ENCODE measurements at places on chromosomes 2 and 18.

DNA sequence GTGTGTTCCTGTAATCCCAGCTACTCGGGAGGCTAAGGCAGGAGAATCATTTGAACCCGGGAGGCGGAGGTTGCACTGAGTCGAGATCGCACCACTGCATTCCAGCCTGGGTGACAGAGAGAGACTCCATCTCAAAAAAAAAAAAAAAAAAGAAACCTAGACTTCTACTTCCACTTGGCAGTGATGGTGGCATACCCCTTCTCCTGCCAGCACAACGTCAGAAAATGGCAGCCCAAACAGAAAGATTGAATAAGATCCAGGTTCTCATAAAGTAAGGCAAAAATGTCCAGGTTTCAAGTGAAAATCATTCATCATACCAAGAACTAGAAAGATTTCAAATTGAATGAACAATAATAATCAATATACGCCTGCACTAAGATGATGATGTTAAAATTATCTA lies 15.4 kb upstream of the ESPNL start:
- no peak for DNase-seq

- no peak for DNase-seq
Measured at GRCh38 chr2:137837830-137838229, 126.4 kb upstream of the HNMT start.

- DNase-seq = no peak
Measured at GRCh38 chr2:10161206-10161931, 38.8 kb downstream of the RRM2 start.

- no peak for DNase-seq
Measured at GRCh38 chr2:168343586-168343985, 96.2 kb upstream of the STK39 start.

DNA sequence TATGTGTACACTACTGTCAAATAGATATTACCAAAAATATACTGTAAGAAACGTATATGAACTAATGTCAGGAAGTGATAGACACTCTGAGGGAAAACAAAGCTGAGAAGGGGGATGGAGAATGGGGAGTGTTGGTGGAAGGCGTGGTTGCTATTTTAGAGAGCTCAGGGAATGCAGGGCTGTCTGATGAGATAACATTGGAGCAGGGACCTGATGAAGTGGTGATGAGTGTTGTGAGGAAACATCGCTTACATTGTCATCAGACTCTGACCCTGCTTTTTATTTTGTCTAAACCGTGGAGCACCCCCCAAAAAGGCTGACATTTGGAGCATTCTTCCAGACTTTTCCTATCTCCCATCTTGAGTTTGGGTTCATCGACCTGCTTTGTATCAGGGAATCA lies 194.7 kb downstream of the LTBP1 start:
- DNase-seq = no peak

DNA sequence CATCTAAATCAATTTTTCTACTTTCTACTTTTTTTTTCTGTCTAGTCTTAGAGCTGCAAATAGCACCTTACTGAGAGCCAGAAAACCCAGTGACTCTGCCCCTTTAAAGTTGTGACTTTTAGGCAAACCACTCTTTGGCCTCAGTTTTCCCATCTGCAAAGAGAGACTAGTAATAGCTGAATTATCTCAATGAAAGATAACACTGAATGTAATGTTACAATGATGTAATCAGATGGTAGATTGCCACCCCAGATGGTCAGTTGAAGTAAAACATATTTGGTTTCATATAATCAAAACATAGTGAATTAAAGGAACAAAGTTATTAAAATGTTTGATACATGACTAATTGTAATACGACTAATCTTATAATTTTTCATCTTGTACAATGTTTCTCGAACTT lies 5.0 kb upstream of the APCDD1 start:
- DNase-seq = no peak

- no peak for DNase-seq
Measured at GRCh38 chr2:107136733-107137132, 250.8 kb upstream of the ST6GAL2 start.

DNA sequence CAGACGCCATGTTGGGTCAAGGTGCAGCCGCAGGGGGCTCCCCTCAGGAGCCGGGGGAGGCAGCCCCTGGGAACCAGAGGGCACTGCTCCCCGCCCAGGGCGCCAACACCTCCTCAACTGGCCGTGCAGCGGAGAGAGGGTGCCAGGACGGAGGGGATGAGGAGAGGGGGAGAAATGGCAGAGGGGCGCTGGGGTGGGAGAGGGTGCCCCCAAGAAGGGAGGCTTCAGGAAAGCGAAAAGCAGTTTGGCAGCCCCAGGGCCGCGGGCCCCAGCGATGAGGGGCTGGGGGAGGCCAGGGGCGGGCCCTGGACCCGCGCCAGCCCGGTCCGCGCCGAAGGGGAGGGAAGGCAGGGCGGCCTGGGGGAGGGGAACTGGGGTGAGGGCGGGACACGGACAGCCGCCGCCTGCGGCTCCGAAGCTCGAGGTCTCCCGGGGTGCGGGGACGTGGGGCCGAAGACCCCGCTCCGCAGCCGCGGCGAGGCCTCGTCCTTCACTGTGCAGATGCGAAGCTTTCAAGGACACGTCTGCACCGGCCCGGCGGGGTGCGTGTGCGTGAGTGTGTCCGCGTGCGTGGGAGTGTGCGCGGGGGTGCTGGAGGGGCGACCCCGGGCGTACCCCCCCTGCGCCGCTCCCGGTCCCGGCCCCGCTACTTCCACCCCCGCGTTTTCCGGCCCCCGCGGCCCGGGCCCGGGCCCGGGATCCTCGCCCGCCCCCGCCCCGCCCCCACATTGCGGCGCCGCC lies 1.4 kb downstream of the DNMT3A start:
- no peak for DNase-seq

- no peak for DNase-seq
Measured at GRCh38 chr18:48891721-48892120, 59.0 kb downstream of the SMAD7 start.

DNA sequence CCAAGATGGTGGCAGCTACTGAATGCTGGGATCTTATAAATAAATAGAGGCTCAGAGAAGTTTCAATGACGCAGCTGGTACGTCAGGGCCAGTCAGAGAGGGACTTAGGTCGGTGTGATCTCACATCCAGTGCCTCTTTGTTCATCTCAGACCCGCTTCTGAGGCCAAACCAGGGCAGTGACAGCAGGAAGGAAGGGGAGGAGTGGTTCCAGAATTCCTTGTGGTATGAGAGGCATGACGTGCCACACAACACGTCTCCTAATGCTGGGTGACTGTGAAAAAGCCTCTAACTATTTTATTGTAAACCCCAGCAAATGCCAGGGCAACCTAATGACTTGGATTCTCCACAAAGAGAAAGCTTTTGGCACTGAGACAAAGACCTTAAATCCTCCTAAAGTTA lies 423.3 kb downstream of the LPIN1 start:
- no peak for DNase-seq

DNA sequence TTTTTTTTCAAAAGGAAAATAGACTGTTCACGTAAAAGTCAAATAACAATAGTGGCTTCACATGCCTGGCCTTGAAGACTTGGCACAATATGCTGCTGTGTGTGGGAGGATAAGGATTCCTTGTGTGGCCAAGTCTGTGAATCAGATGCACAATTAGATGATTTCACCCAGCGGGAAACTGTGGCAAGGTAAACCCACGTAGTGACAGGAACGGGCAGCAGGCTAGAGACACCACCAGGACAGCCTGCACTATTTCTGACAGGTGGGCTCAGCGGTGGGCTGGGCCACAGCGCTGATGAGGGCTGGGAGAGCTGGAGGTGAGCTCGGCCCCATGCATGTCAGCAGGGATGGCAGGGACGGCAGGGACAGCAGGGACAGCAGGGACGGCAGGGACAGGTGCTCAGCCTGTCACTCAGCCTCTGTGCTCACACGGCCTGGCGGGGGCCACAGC lies 21.6 kb downstream of the SNORC start:
- no peak for DNase-seq

GRCh38 chr2:138421971-138422335 lies 79.6 kb upstream of the SPOPL start:
- no peak for DNase-seq

DNA sequence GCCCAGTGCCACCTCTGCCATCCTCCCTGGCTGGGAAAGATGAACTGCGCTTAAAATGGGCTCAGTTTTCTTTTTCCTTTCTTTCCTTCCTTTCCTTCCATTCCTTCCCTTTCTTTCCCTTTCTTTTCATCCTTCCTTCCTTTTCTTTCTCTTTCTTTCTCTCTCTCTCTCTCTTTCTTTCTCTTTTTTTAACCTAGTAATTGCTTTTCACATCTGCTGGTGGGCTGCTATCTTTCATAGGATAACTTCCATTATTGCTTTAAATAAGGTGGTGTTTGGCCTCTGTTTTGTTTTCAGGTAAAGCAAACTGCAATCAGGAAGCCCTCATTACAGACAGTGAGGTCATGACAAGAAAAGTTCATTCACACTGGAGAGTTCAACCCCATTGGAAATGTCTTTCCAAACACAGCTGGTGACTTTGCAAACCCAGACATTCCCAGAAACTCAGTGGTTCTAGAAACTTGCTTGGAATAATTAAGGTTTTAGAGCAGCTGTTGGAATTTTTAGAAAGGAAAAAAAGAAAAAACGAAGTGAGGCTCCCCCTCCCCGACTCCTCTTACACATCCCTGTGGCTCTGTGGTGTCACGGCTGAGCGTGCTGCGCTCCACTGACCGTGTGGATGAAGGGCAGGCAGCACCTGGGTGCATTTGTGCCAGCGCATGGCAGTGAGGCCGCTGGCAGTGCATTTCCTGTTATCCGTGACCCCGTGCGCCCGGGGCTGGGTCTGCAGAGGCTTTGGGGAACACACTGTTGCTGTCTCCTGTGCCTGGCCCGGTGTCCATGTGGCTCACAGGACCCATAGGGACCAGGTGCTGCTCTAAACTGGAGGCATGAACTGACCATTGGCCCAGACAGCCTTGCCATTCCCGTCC lies 76.9 kb downstream of the MBP start:
- DNase-seq = no peak

GRCh38 chr2:240997856-240998705 lies at the start of gene SNED1:
Gene SNED1, plus strand, starts transcription at chr2:240998618. Its CDS starts 220 bp downstream, at chr2:240998838.
- peak; percentile 44 for DNase-seq

GRCh38 chr2:45191976-45192375 lies 182.7 kb upstream of the SIX2 start:
- no peak for DNase-seq

DNA sequence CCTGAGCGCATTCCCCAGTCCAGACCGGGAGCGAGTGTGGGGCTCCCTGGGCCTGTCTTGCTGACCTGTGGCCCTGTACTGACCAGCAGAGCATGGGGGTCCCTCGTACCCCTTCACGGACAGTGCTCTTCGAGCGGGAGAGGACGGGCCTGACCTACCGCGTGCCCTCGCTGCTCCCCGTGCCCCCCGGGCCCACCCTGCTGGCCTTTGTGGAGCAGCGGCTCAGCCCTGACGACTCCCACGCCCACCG lies 5.3 kb downstream of the NEU4 start:
- no peak for DNase-seq

- no peak for DNase-seq
Measured at GRCh38 chr2:192390401-192390800, 195.7 kb upstream of the TMEFF2 start.

GRCh38 chr2:128380061-128380889 lies 61.6 kb upstream of the HS6ST1 start:
- DNase-seq = no peak

DNA sequence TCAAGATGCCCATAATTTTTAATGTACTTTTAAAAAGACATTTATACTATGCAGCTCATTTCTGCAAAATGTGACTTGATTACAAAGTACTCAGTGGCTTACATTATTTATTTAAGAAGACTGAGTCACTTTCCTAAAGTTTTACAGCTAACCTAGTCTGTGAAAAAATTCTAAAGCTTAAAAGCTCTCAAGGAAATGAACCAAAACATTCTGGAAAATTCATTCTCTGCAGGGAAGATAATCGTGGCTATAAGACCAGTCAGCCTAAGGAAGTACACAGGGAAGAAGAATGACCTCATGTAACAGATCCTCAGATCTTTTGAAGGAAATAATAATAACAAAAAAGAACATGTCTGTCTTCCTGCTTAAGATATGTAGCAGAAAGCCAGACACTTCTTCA lies 232.1 kb upstream of the STK17B start:
- DNase-seq = no peak

GRCh38 chr18:75472396-75472795 lies 44.9 kb upstream of the SMIM21 start:
- no peak for DNase-seq

GRCh38 chr2:207873794-207874193 lies 104.1 kb upstream of the FZD5 start:
- DNase-seq = no peak

DNA sequence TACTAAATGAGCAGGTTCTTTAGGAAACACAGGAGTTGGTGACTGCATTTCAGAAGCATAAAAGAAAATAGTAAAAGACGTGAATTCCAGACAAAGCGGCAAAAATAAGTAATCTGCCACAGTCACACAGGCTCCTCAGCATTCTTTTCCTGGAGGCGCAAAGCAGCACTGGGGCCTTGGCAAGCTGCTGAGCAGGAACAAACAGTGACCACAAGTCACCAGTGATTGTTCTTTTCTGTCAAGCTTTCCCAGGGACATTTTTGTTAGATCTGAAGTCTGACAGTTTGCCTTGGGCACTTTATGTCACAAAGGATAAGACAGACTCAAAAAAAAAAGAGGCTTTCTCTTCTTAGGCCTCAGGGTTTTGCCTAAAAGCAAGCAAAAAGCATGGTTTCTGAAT lies 216.2 kb downstream of the CDH20 start:
- no peak for DNase-seq

DNA sequence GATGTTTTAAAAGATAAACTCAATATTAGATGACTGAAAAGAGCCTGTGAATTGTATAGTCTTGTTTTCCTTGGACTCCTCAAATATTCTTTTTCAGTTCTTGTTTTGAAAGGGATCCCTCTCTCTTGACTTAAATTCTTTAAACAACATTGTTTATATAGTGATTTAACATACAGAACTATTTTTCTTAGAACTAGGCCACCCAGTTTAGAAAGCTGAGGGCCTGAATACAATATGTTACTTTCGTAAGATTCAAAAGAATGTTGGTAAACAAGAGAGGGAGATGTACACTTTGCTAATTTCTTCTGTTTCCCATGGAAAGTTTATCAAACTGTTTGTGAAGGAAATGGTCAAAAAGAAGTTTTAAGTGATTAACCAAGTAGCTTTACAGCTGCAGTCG lies 5.5 kb upstream of the TSPYL6 start:
- no peak for DNase-seq

DNA sequence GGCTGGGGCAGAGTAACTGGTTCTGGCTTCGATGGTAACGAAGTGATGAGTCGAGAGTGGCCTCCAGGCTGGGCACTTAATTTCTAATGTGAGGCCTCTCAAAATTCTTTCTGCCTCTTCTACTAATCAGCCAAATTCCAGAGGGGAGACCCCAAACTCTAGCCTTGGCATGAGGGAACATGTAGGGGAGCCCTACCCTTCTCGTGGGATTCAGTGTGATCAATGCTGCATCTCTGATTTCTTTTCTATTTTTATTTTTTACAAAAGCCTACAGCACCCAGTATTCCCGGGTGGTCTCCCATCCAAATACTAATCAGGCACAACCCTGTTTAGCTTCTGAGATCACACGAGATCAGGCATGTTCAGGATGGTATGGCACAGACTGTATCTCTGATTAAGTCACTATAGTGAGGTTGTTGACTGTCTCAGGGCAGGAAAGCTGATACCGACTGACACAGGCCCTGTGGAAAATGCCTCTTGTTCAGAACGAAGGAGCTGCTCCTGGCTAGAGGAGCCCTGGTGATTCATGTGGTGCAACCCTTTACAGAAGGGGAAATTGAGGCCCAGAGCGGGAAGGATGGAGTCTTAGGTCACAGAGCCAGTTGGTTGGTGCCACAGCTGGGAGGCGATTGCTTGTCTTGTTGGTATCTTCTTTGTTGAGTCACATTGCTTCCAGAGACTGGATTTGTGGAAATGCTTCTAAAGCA lies 126.3 kb upstream of the HS6ST1 start:
- DNase-seq = no peak
